ENCODE measurements at places on chromosomes 5 and 9. TPM values are rescaled to one million over a fixed set of nuclear protein-coding genes. Genes with fewer than 3 reads are reported as not detected.

The CDKN2B-AS1 gene
- not detected for total RNA-seq

DNA sequence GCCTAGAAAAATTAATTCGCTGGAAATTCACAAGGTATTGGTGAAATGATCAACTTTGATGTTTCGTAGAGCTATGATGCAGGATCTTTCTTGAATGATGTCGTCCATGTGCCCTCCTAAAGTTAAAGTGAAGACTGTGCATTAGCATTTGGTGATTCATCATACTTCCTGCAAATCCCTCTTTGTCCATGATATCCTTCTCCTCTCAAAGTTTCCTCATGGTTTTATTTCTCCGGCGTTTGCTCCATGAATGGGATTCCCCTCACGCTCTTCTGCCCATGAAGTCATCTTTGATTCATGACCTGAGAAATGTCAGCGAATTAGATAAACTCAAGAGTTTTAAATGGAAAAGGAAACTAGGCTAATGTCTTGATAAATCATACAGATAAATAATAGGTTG, 372.7 kb downstream of the PSAT1 start:
- peak; percentile 50 for DNase-seq

The ZFP2 gene
- total RNA-seq, result 0.29 TPM

GRCh38 chr5:79736528-79737514, 47.2 kb downstream of the CMYA5 start:
- no peak for DNase-seq

The RFK gene
- 33.6 TPM for total RNA-seq

DNA sequence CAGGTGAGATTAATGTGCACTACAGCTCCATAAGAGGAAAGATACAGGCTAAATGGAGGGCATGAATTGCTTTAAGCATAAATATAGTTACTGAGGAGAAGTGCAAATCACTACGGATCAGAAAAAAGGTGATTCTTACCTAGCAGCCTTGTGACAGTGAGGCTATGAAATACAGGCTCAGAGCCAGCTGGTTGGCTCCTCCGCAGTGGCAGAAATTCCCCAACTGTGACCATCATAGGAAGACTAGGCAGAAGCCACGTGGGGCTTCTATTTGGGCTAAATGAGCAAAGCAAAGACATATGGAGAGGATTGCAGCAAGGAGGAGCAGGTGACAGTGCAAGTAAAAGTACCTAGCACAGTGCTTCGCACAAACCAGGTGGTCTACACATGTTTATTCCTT, 40.5 kb downstream of the CDO1 start:
- DNase-seq, result no peak

GRCh38 chr5:128213340-128213739, 129.8 kb downstream of the SLC12A2 start:
- no peak for DNase-seq

- DNase-seq, result no peak
Measured at GRCh38 chr5:61477788-61478187, 145.7 kb downstream of the ZSWIM6 start.

The ANGPTL2 gene
- 1.7 TPM for total RNA-seq

The HDAC3 gene
- 55.2 TPM for total RNA-seq

DNA sequence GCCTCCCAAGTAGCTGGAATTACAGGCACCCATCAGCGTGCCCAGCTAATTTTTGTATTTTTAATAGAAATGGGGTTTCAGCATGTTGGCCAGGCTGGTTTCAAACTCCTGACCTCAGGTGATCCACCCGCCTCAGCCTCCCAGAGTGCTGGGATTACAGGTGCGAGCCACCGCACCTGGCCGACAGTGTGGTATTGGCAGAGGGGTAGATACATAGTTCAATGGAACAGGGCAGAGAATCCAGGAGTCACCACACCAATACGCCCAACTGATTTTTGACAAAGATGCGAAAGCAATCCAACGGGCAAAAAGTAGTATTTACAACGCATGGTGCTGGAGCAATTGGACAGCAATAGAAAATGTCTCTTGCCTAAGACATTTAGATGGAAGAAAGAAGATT, 164.0 kb upstream of the PPP1R26 start:
- DNase-seq, result no peak

DNA sequence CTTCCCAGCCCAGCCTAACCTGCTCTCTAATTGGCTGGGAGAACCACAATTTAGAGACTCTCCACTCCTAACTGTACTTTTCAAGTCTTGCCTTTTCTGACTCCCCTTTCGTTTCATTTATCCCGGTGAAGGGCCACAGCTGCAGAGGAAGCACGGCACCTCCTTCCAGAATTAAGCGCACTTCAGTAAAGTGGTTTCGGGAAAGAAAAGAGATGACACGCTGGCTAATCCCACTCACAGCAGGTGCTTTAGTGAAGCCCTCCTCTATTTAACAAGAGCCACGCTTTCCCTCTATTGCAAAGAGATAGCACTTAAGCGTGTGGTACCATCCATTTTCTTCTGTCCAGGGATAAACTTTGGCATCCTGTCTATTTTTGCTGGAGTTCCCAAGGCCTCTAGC, 4.8 kb downstream of the DNAH5 start:
- DNase-seq, result no peak

The BTNL3 gene
- not detected for total RNA-seq

The SH2D3C gene
- not detected for total RNA-seq

The PCDHGC5 gene
- total RNA-seq, result 0.06 TPM

DNA sequence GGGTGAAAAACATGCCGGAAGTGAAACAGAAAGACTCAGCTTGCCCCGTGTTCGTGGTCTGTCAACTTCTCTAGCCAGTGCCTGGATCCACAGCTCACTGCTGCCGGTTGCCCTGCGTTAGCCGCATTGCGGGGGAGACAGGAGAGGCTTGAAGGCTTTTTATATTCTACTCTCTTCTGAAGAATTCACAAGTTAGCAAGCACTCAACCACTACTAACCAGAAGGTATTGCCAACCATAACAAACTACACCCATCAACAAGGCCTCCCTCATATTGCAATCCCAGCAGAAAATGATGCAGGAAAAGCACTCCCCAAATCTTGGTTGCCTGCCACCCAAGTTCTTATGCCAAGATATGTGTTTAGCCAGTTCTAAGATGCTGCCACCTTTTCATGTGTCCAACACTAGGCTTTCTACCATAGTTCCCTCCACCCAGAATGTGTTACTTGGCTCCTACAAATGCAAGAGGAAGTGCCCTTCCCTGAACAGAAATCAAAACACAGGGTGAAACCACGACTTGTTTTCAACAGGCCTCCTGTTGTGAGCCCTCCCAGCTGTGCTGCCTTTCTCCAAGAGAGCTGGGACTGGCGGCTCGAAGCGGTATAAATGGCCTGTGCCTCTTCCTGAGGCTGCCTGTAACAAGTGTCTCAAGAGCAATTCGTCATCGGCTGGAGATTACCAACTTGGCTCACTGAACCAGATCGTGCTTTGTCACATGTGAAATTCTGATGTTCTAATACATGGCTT, 129.0 kb downstream of the SNX18 start:
- DNase-seq, result peak; percentile 64

DNA sequence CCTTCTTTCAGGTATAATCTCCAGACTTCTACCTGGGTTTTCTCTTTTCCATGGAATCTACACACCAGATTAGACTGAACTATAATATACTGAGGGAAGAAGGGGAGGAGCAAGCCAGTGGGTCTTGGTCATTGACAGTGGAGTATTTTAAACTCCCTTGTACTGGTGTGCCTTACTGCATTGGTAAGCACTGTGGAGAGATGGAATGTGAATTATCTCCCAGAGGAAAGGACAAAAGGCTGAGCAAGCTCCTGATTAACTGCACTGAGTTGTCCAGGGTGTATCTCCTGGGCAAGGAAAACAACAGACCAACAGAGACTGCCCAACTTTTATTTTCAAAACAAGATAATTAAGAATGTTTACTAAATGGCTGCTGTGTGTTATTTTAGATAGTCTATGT, 29.8 kb upstream of the SLCO6A1 start:
- no peak for DNase-seq

DNA sequence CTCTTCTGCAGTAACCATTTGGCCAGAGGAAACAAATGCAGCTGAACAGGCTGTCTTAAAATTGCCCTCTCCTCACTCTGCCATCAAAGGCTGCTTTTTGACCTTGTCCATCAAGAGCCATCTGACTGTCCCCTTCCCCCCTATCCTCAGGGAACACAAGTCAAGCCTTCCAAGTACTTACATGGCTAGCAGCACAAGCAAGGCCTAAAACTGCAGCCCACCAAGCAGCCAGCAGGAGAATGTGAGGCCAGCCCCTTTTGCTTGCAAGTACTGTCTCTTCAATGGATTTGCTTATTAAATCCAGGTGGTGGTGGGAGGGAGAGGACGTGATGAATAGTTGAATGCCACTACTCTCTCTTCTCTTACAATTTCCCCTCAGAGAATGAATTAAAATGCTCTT, 83.5 kb downstream of the HTR1A start:
- no peak for DNase-seq

The PHF24 gene
- total RNA-seq, result 0.12 TPM

The MEIKIN gene
- total RNA-seq, result not detected

The PNPLA7 gene
- total RNA-seq, result under 0.01 TPM

The SLIT3 gene
- 0.36 TPM for total RNA-seq

The PCDHB8 gene
- total RNA-seq, result not detected

The AJM1 gene
- total RNA-seq, result 0.51 TPM

- no peak for DNase-seq
Measured at GRCh38 chr9:13128266-13128860, 151.1 kb downstream of the MPDZ start.

The CARD9 gene
- 1.4 TPM for total RNA-seq

- no peak for DNase-seq
Measured at GRCh38 chr5:10715605-10716290, 45.3 kb downstream of the DAP start.

GRCh38 chr5:107517185-107518033, 153.3 kb downstream of the EFNA5 start:
- DNase-seq, result no peak
